ENCODE measurements at places on chromosomes 5 and 9.

- DNase-seq: peak; percentile 34
These were observed at the start of gene GABRB2 for GRCh38 chr5:161546470-161547301. Gene GABRB2 (minus strand): TSS chr5:161546725. CDS start chr5:161546643, 82 bp downstream.

- DNase-seq: no peak
These were observed 230.3 kb upstream of the MVB12B start for GRCh38 chr9:126096340-126096739.

- DNase-seq: no peak
These were observed 35.6 kb upstream of the NEK6 start for GRCh38 chr9:124222109-124222508.

DNA sequence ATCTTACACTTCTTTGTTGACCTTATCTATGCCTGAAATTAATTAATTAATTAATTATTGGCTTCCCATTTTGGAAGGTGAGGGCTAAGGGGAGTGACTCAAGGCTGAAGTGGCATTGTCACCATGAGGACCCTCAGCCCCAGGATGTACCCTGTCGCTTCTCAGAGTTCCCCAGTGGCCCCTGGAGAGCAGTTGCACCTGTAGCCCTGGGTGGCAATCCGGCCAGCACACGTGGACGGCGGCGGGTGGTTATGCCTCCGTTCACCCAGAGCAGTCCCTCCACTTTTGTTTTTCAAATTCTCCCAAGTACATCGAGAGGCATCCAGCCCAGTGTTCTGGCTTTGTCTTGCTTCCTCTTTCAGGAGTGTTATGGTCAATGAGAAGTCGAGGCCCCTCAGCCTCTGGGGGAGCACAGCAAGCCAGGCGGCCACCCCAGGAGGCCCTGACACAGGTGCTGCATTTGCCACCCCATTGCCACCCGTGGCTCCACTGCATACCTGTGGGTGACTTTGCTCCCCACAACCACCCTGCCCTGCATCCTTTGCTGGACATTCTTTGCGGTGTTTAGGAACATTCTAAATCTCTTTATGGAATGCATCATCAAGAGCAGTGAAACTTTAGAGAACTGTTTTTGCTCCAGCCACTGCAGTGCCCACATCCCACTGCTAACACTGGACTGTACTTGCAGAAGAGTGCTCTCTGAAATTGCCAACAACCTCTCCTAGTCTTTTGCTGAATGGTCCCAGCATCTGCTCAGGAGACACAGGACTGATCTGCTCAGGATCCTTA is 11.5 kb upstream of the IRX2 start:
- DNase-seq: no peak

GRCh38 chr5:147601652-147602051 is 91.8 kb upstream of the DPYSL3 start:
- no peak for DNase-seq
